A549 treated with Hydrocortisone at 1 μM for 4 hours (cell line): ENCODE measurements at places on chromosomes 6 and 20. TPM values are rescaled to one million over a fixed set of nuclear protein-coding genes. Genes with fewer than 3 reads are reported as not detected.

EXOC2 gene
- 9.8 to 13.6 TPM (median 12.0 TPM) in 5 replicates for total RNA-seq

SLC22A1 gene
- 1.4 to 2.2 TPM (median 2.0 TPM) in 5 replicates for total RNA-seq

HLA-DQA1 gene
- total RNA-seq, result not detected in 5 replicates

SCUBE3 gene
- 0.02 to 0.09 TPM (median 0.05 TPM) in 5 replicates for total RNA-seq

FRK gene
- total RNA-seq, result 1.1 to 1.7 TPM (median 1.2 TPM) in 5 replicates

ADGRF4 gene
- 12.7 to 16.6 TPM (median 15.6 TPM) in 5 replicates for total RNA-seq

DACT2 gene
- 0.06 to 0.14 TPM (median 0.12 TPM) in 5 replicates for total RNA-seq

ERGIC3 gene
- 216 to 243 TPM (median 236 TPM) in 5 replicates for total RNA-seq

SMPDL3A gene
- total RNA-seq, result 3.0 to 3.7 TPM (median 3.3 TPM) in 5 replicates

NCOA3 gene
- total RNA-seq, result 38.6 to 63.0 TPM (median 50.2 TPM) in 5 replicates

GMDS gene
- 7.5 to 9.5 TPM (median 8.5 TPM) in 5 replicates for total RNA-seq

IL17A gene
- total RNA-seq, result not detected in 5 replicates

DOK5 gene
- total RNA-seq, result 0.06 TPM in 1 of 5 replicates, not detected in the others

PKHD1 gene
- not detected in 5 replicates for total RNA-seq

FITM2 gene
- total RNA-seq, result 7.7 to 10.9 TPM (median 9.7 TPM) in 5 replicates

SMLR1 gene
- not detected in 5 replicates for total RNA-seq

AVP gene
- total RNA-seq, result not detected in 5 replicates

ZBTB2 gene
- 13.8 to 15.1 TPM (median 14.5 TPM) in 5 replicates for total RNA-seq

VNN1 gene
- total RNA-seq, result 0.03 to 0.15 TPM (median 0.06 TPM) in 5 replicates

CD93 gene
- not detected in 5 replicates for total RNA-seq

CSE1L gene
- 87.3 to 107 TPM (median 88.9 TPM) in 5 replicates for total RNA-seq

OARD1 gene
- 17.2 to 20.0 TPM (median 19.3 TPM) in 5 replicates for total RNA-seq

MATN4 gene
- 0.06 to 0.16 TPM (median 0.08 TPM) in 5 replicates for total RNA-seq

LINC00237 gene
- not detected in 5 replicates for total RNA-seq

LPA gene
- total RNA-seq, result 0.08 to 0.18 TPM (median 0.09 TPM) in 5 replicates

RGS17 gene
- 4.5 to 6.5 TPM (median 6.3 TPM) in 5 replicates for total RNA-seq

CLVS2 gene
- total RNA-seq, result 0.08 to 0.26 TPM (median 0.17 TPM) in 5 replicates

MCCD1 gene
- total RNA-seq, result not detected in 5 replicates

PDYN gene
- not detected in 5 replicates for total RNA-seq

BTNL2 gene
- not detected in 5 replicates for total RNA-seq

ME1 gene
- 35.4 to 44.0 TPM (median 38.4 TPM) in 5 replicates for total RNA-seq

UCKL1 gene
- total RNA-seq, result 25.7 to 34.2 TPM (median 31.7 TPM) in 5 replicates

HUS1B gene
- total RNA-seq, result 0.14 to 0.49 TPM (median 0.27 TPM) in 4 of 5 replicates, not detected in the other

HSPA1B gene
- total RNA-seq, result 110 to 176 TPM (median 161 TPM) in 5 replicates

BPI gene
- total RNA-seq, result not detected in 5 replicates

ZNF165 gene
- total RNA-seq, result 0.74 to 1.1 TPM (median 0.86 TPM) in 5 replicates

INSM1 gene
- not detected in 5 replicates for total RNA-seq

CCN6 gene
- not detected in 5 replicates for total RNA-seq

IL20RA gene
- 0.02 to 0.15 TPM (median 0.05 TPM) in 3 of 5 replicates, not detected in the others for total RNA-seq

C6orf15 gene
- 0.09 TPM in 1 of 5 replicates, not detected in the others for total RNA-seq

KCNQ5 gene
- 1.1 to 1.9 TPM (median 1.5 TPM) in 5 replicates for total RNA-seq

GPR6 gene
- not detected in 5 replicates for total RNA-seq

MOG gene
- total RNA-seq, result not detected in 5 replicates

WASF1 gene
- 8.2 to 11.9 TPM (median 10.5 TPM) in 5 replicates for total RNA-seq

C6orf163 gene
- total RNA-seq, result 0.07 to 0.28 TPM (median 0.14 TPM) in 5 replicates

TMEM217 gene
- total RNA-seq, result 0.41 to 0.82 TPM (median 0.64 TPM) in 5 replicates

XKR7 gene
- 0.01 to 0.02 TPM in 2 of 5 replicates, not detected in the others for total RNA-seq

HFE gene
- total RNA-seq, result 8.0 to 14.6 TPM (median 12.4 TPM) in 5 replicates

MUCL3 gene
- total RNA-seq, result 0.07 to 0.15 TPM (median 0.12 TPM) in 5 replicates
